ENCODE measurements at places on chromosomes 16 and 17.

DNA sequence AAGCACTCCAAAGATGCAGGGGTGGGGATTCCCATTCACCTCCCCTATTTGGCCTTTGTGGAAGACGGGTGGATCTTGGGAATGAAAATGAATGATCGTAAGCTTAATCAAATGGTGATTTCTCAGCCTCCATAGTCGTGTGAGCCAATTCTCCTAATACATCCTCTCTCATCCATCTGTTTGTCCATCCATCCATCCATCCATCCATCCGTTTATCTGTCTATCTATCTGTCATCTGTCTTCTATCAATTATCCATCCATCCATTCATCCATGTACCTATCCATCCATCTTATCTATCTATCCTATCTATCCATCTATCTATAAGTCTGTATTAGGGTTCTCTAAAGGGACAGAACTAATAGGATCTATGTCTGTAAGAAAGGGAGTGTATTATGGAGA is 7.8 kb downstream of the RNF213 start:
- no peak for DNase-seq

GRCh38 chr16:75116081-75116910 is at the start of gene LDHD:
TSS of gene LDHD (minus strand) at chr16:75116780. CDS start at chr16:75116720, 60 bp downstream.
- peak; percentile 91 for DNase-seq

- no peak for DNase-seq
Measured at GRCh38 chr16:86476956-86477534, 33.3 kb upstream of the FOXF1 start.

DNA sequence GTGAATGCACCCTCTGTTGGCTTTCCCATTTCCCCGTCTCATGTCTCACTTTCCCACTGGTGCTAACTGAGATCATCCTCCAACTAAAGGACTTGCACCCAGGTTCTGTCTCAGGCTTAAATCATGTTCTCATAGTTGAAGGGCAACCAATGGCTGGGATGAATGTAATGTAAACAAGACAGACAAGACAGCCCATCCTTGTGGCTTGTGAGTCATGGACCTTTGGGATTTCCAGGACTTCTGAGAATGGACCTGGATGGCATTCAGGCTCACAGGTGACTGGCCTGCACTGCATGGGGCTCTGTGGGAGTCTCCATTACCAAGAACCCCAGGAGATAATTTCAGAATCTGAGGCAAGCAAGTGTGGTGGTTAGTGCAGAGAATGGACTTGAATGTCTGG is 347.5 kb downstream of the HAPSTR1 start:
- DNase-seq = no peak

DNA sequence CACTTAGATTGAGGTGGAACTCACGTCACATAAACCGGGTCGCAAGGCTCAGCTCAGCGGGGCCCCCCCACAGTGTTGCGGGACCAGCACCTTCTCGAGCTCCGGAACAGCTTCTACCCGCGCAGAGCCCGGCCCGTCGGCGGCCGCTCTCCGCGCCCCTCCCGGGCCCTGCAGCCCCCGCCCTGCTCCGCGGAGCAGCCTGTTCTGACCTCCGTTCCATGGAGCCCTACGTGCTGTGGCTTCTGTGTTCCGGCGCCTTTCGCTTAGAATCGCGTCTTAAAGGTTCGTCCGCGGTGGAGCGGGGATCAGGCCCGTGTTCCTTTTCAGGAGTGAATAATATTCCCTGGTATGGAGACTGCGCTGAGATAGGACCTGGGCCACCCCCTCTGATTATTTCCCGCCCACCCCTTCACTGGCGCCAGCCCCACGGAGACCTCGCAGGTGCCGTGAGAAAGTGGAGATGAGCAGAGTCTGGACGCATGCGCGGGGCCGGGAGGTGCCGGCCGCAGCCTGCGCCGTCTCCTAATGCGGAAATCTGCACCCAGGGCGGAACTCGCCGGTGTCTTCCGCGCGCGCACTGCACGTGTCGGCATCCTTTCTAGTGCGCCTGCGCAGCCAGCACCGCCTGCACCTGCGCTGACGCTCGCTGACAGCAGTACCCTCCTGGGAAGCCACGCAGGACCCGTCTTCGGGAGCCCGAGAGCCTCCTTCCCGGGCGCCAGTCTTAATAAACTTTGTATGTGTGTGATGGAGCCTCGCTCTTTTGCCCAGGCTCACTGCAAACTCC is 30.9 kb downstream of the ZNF778 start:
- DNase-seq = no peak

DNA sequence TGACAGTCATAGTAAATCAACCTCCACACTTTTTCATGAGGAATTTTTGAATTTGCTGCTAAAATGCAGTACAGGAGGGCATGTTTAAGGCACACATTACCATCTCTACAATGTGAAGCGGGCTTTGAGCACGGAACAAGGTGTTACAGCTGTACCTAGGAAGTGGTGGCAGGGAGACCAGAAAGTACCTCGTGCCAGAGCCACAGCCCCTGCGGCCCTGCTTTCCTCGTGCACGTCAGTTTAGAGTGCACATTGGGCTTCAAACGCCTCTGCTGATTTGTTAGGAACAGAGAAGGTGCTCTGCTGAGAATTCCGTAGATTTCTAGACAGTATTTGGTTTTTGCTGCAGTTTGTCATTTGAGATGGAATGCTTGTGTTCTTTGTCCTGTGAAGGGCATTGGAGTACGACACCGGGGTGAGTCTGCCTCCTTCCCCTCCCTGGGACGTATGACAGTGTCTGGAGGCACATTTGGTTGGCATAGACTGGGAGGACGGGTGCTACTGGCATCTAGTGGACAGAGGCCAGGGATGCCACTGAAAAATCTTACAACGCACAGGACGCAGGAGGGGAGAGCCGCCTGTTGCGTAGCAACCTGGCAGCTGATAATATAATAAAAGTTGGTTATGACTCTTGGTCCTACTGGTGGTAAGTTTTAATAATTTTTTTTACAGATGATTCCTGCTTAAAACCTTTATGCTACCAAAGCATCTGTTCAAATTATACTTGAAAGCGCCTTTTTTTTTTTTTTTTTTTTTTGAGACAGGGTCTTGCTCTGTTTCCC is 9.1 kb downstream of the FOXK2 start:
- DNase-seq = peak; percentile 75

GRCh38 chr17:77875881-77876509 is 82.5 kb upstream of the TNRC6C start:
- no peak for DNase-seq

- DNase-seq = no peak
Measured at GRCh38 chr17:67636312-67636711, 81.4 kb upstream of the NOL11 start.

- DNase-seq = no peak
Measured at GRCh38 chr16:66551788-66552285, 539 bp upstream of the CKLF start.

DNA sequence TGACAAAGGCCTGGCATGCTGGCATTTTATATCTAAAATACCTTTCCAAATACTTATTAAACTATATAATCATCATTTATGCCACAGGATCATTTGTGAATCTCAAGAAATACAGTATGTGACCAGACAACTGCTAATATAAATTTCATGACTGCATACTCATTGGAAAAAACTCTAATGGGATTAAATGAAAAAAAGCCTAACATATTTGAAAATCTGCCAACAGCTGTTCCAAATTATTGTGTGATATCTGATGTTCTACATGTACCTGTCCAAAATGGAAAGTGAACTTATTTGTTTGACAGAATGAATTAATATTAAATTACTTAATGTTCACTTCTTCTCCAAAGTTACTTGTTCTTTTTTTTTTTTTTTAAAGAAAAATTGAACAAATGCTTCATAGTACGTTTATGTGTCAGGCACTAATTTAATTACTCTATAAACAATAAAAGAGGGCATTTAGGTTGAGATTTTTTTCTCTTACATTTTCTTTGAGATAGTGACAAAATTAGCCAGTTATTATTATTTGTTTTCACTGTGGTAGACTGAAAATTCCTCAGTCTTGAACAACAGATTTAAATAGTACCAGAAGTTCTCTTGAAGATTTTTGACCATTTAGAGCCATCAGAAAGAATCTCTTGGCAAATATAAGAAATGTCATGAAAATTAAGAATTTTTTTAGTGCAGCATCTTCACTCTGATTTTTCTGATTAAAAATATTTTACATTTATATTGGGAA is 114.0 kb downstream of the FTO start:
- no peak for DNase-seq

DNA sequence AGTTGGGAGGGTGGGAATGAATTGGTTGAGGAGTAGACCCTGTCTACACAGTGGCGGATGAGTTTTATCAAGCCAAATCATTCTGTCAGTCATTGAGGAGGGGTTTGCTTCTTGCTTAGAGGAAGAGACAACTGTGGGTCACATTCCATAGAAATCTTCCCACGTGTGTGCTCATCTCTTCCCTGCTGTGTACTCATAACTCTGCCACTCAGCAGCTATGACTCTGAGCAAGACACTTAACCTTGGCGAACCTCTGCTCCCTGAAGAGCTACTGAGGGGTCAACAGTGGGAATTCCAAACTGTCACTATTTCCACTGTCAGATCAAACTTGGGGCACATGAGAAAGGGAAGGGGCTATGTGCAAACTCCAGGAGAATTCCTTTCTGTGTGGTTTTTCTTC is 72.6 kb upstream of the COX10 start:
- DNase-seq = no peak

- no peak for DNase-seq
Measured at GRCh38 chr16:1102333-1102700, 6.3 kb upstream of the C1QTNF8 start.

- DNase-seq = peak; percentile 37
Measured at GRCh38 chr17:39724731-39725130, 5.6 kb downstream of the MIEN1 start.

GRCh38 chr16:57940382-57940966 is 30.5 kb downstream of the CNGB1 start:
- DNase-seq = no peak

DNA sequence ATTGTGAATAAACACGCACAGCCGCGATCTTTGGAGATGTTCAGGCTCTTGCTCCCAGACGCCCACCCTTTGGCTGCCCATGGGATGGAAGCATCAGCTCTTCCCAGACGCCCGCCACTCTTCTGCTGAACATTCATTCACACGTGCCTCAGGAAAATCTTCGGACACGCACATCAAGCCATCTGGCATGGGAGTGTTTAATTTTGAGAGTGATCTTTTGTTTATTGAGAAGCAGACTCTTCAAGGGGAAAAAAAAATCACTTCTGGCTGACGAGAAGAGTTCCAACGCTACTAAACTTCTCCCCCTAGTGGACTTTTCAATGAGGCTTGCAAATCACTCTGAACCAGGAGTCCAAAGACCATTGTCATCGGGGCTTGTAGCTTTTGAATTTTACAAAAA is 62.0 kb upstream of the NUDT7 start:
- no peak for DNase-seq

GRCh38 chr17:80260069-80260535 is 550 bp upstream of the RNF213 start:
- DNase-seq = peak; percentile 81

- DNase-seq = no peak
Measured at GRCh38 chr16:64629622-64630021, 492.2 kb downstream of the CDH11 start.

DNA sequence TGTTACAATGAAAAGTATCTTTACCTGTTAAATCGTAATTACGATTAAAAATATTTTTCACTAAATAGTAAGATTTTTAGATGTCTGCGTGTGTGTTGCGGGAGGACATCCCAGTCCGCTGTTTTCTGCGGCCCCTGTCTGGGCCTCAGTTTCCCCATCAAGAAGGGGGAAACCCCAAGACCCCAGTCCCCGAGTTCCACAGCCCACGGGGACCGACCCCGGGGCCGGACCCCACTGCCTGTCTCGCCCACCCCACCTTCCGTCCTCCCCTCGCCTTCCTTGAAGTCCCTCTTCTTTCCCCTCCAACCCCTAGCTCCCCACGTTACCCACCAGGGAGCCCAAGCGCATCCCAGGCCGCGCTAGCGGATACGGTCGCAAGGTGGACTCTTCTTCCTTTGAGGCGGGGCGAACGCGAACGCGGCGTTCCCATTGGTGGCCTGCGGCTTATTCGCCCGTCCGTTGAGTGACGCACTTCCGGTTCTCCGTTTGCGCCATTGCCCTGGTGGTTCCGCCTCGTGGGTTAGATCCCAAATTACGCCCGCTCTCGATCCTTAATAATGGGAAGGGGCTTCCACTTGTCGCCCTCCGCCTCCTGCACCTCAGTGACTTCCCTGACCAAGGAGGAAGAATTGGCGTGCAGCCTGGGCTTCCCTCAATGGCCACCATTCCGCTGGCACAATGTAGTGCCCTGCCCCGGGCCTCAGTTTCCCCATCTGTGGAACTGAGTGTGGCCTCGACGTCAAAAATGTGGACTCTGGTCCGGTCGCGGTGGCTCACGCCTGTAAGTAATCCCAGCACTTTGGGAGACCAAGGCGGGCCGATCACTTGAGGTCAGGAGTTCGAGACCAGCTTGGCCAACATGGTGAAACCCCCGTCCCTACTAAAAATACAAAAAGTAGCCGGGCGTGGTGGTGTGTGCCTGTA is at the start of gene NSMCE1:
TSS of gene NSMCE1 (minus strand) at position 397 of the 924 bp plus-strand sequence. CDS start 11,202 bp downstream, outside the sequence.
- peak; percentile 99 for DNase-seq

GRCh38 chr16:65376601-65377000 is 254.7 kb upstream of the CDH11 start:
- no peak for DNase-seq

DNA sequence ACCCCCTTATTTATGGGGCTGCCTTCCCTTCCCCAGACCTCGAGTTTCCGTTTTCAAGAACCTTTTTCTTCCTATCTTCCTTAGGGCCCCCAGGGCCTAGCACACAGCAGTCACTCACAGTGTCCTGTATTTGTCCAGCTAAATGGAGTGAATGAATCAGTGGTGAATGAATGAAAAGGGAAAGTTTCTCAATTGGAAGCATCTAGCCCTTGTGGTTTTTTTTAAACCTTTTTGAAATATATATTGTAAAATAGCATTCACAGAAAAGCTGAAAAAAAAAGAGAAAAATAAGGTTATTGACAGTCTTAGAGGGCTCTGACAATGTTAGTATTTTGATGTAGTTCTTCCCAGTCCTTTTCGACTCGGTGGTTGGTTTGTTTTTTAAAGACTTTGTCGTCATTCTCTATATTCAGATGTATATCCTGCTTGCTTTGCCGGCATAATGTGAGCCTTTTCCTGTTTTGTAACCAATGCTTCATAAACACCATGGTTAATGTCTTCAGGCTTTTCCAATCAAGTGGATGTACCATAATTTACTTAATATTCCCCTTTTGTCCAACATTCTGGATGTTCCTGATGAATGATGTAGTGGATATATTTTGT is 45.3 kb downstream of the RAI1 start:
- no peak for DNase-seq

- DNase-seq = no peak
Measured at GRCh38 chr16:78175287-78175686, 75.8 kb downstream of the WWOX start.

GRCh38 chr17:74512036-74512435 is 19.2 kb downstream of the CD300LB start:
- DNase-seq = peak; percentile 64

All from Right ventricle myocardium superior (tissue), 1 donor.